GM03348 (cell line): ENCODE measurements at places on chromosomes 1 and 21.

DNA sequence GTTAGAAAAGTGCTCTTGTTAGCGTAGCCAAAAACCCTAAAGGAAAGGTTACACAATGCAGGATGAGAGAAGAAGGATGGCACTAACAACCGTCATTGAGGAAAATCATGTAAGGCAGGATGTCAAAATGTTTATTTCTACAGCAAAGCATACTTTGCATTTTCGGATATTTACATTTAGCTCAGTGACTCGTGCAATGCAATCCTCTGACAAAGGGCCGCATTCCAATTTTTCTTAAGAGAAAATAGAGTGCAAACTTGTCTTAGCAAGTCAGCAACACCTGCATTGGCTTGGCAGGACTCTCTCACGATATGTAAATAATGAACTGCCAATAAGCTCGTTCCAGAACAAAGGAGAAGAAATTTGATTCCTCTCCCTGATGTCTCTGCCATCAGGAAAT is 33.3 kb downstream of the TIAM1 start:
- DNase-seq, result no peak

DNA sequence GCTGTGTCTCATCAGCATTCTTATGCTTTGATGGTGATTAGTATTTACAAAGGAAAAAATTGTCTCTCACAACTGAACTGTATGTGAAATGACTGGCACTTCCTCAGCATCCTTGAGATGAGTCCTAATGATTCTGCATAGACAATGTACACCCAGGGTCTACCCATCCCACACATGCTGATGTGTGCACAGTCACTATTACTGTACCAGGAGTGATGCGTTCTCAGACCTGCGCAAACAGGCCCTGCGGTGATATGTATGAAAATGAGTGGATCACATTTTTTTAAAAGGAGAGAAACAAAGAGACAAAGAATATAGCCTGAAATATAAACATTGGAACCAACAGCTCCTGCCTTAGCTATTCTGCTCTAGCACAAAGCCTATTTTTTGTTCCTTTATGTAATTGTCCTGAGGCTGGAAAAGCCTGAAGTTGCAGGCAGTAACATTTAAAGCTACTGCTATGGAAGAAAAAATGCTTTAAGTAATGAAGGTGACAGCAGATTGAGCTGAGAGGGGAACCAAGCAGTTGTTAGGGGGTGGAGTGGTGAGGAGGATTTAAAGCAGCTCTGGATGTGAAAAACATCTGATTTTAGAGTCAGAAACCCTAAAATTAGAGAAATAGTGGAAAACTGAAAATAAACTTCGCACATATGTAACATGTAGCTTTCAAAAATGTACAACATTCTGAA is 5.5 kb downstream of the RCAN1 start:
- DNase-seq, result no peak

DNA sequence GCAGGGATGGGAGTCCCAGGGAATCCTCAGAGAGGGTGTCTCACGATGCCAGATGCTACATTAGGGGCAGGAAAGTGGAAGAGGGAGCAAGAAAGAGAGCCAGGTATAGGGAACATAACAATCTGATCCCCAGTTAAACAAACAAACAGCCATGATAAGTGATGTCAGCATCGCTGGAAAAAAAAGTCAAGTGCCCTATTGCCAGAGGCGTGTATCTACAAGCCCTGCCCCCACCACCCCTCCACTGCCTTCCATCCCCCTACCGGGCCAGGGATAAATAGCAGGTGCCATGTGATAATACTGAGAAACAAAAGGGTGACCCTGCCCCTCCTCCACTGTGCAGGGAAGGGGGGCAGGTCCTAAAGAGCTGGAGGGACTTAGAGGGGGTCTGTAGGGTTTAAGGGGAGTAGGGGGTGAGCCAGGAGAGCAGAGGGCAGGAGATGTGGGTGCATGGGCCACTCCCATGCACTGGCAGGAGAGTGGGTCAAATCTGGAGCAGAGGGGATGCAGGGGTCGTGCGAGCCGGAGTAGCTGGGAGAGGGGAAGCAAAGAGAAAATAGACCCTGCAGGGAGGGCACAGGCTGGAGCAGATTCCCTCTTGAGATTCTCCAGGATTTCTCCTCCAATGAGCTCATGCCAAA is 3.4 kb downstream of the SLC26A9 start:
- DNase-seq, result no peak

DNA sequence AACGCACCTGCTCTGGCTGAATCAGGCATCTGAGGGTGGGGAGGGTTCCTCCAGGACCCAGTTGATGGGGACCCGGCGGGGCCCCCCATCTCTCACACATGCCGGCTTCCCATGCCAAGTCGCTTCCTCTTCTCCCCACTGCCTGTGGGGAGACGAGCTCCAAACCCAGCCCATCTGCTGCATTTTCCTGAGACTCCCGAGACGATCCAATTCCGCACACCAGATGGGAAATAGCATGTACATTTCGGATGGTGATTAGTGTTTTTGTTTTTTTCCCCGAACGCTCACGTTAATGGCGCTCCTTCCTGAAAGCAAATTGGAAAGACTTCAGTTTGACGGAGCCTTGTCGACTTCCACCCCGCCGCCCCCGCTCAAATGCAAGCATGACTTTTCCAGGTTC is 13.2 kb upstream of the GRIK3 start:
- no peak for DNase-seq

GRCh38 chr1:160429125-160429561 is 28.8 kb downstream of the VANGL2 start:
- DNase-seq, result no peak

DNA sequence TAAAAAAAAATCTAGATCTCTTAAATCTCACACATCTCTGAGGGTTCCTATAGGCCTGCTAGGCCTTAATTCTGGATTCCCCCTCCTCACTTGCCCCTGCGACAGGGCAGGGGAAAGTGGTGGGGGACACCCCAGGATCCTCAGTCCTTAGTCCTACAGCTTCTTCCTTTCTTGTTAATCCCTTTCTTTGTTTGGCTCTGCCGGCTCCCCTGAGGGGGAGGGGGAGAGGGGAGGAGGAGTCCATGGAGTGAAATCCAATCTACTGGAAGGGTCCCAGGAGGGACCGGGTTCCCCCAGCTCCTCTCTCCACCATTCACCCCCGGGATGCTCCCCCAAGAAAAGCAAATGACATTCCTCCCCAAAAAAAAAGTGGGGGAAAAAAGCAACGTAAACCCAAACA is 8.5 kb downstream of the MEX3A start:
- DNase-seq, result no peak

GRCh38 chr1:229019663-229020271 is 251.1 kb upstream of the RAB4A start:
- DNase-seq, result no peak

DNA sequence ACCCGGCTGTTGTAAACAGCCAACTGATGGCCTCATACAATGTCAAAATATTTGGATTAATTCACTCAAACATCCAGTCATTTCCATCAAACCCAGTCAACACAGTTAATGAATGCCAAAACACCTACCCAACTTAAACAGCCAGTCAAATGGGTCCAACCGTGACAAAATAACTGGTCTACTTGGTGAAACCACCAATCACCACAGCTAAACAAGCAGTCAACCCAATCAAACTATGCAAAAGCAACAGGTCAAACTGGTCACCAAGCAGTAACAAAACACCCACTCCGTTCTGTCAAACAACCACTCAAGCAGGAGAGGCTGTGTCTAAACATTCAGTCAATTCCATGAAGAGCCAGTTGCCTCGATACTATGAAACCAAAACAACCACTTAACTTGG is 119.2 kb downstream of the FOXD2 start:
- DNase-seq, result no peak

DNA sequence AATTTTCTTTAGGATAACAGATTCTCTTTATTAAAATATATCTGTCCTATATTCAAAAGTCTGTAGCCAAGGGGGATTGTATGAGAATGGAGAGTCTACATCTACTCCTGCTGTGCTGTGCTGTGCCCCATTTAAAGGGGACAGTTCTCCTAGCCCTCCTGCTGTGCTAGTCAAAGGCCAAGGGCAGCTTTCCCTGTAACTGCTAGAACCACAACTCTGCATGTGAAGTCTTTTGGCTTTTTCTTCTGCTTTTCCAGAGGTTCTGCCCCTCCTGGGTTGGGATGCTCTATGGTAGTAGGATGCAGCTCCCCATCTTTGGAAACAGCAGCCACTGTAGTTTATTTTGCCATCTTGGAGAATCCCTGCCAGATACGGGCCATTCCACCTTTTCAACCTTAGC is 197.5 kb upstream of the JUN start:
- no peak for DNase-seq

DNA sequence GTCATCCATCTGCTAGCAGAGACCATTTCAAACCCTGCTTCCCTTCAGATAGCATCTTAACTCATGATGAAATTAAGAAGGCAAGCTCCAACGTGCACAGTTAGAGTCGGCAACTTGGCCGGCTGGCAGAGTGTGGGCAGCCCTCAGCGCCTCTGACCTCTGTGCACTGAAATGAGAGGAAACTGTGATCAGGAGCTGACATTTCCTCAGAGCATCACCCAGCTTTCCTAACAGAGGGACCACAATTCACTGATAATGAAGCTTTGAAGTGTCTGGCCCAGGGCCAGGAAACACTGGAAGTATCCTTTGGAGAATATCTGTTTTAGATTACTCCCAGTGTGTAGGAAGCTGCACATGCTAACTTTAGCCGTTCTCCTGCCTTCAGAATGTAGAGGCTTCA is 145.0 kb upstream of the ZC3H11B start:
- DNase-seq, result no peak

- no peak for DNase-seq
Measured at GRCh38 chr1:31757989-31758388, 6.2 kb downstream of the ADGRB2 start.

DNA sequence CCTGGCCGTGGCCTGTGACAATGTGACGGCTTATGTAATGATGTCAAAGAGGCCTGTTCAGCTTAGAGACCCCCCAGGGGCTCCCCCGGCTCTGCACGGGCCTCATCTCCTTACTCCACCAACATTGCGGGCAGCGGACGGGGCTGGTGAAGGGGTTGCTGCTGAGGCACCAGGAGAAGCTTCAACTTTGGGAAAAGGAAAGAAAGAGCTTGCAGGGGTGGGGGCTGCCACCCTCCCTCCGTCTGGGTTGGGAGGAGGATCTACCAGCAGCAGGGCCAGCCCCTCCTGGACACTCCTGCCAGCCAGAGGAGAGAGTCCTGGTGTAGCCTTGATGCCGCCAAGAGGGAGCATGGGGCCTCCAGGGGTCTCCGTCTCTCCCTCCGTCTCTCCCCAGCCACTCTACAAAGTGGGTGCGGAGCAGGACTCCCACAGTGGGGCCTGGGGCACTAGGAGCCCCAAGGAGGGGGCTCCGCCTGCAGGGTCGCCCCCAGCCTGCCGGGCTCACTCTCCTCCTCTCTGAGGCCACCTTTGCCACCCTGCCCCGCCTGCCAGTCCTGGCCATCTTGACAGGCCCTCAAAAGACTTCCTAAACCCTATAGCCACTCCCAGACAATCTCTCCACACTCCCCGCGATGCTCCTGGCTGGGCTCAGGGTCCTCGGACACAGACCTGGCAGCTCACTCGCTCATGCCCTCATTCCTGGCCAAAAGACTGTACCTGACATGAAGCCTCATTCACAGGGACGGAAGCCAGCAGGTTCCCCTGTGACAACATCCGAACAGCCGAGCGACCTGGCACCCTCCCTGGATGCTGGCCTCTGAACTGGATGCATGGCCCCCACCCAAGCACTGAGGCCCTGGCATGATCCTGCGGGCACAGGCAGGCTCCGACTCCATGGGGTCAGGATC is 130.4 kb upstream of the ARHGEF16 start:
- no peak for DNase-seq

GRCh38 chr1:87042111-87042811 is 127.8 kb downstream of the HS2ST1 start:
- DNase-seq, result no peak

- no peak for DNase-seq
Measured at GRCh38 chr1:117162816-117163215, 41.3 kb upstream of the TRIM45 start.

- DNase-seq, result no peak
Measured at GRCh38 chr21:31583498-31583897, 76.0 kb upstream of the SOD1 start.

- no peak for DNase-seq
Measured at GRCh38 chr1:216836316-216836715, 113.1 kb upstream of the ESRRG start.

- no peak for DNase-seq
Measured at GRCh38 chr21:42312626-42313104, 2.5 kb downstream of the TFF3 start.

- peak; percentile 73 for DNase-seq
Measured at GRCh38 chr1:27588256-27589232, 15.4 kb downstream of the AHDC1 start.

GRCh38 chr1:245546875-245547274 is 392.1 kb downstream of the KIF26B start:
- no peak for DNase-seq

DNA sequence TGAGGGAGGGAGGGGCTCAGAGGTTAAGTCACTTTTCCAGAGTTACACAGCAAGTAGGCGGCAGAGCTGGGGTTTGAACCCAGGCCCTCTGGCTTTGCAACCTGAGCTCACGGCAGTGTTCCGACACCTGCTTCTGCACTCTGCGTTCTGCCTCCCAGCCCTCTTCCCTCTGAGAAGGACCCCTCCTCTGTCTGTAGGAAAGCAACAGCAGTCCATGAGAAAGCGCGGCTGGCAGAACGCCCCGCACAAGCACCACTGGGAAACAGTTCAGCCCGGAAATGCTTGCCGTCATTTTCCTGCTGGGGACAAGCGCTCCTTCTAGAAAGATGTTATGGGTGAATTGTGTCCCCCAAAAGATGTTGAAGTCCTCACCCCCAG is 241.1 kb downstream of the NPHP4 start:
- DNase-seq, result no peak

- no peak for DNase-seq
Measured at GRCh38 chr1:248906753-248907661, 972 bp downstream of the PGBD2 start.

DNA sequence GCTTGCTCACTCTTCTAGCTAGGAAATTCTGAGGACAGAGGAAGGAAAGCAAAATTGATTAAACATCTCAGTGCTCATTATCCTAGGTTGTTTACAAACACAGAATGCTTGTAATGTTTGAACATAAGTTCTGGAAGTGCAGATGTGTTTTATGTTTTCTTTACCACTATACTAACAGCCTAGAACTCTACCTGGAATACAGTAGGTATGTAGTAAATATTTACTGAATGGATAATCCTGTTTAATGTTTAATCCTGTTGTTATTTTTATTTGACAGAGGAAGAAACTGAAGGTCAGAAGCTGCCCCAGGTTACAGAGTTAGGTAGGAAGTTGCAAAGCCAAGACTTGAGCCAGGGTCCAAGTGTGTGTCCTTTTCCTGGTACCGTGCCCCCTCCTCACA is 6.1 kb downstream of the MTOR start:
- DNase-seq, result no peak

DNA sequence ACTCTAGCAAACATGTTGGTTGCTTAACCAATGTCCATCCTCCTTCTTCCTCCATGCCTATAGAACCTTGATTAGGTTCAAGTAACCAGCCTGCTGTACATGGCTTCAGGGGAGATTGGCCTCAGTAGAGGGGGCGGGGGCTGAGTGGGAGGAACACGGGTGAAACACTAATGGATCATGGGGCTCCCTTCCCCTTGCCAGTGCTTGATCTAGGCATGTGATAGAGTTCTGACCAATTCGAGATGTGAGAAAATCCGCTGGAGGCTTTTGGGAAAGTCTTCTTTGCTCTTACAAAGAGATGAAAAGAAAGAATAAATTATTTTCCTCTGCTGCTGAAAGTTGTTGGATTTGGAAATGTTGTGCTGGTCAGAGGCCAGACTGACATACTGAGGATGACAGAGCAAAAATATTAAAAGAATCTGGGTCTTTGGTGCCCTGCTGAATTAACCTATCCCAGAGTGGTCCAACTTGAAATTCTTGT is 5.2 kb upstream of the OTUD7B start:
- DNase-seq, result no peak
